ENCODE measurements at places on chromosomes 4 and X. TPM values are rescaled to one million over a fixed set of nuclear protein-coding genes. Genes with fewer than 3 reads are reported as not detected.

The EGF gene
- 10.3 TPM for polyA plus RNA-seq

- no peak for DNase-seq
Observed at GRCh38 chrX:107880054-107880610, 54.5 kb downstream of the MID2 start.

- no peak for DNase-seq
Observed at GRCh38 chr4:16607241-16608066, 291.0 kb downstream of the LDB2 start.

DNA sequence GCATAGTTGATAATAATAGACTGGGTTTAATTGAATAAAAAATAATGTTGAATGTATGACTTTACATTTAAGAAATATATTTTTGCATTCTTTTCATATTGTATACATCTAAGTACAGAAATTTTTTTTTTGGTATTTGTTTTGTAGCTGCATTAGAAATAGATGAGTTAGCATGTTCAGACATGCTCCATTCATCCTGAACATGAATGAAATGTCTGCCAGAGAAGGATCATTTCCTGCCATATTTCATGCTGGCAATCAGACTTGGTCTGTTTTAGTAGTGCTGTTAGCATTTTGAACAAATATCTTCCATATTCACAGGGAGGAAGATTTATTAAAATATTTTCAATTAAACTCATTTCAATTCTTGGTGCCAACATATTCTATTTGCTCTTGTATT lies 98.9 kb downstream of the FRMPD4 start:
- no peak for DNase-seq

- DNase-seq, result no peak
Observed at GRCh38 chr4:151329217-151330007, 4.0 kb upstream of the SH3D19 start.
